ENCODE measurements at places on chromosomes 7 and 10.

- no peak for DNase-seq
Observed at GRCh38 chr7:15159261-15159660, 256.7 kb upstream of the DGKB start.

GRCh38 chr10:36280890-36281499 lies 638.9 kb upstream of the FZD8 start:
- DNase-seq: no peak

GRCh38 chr10:7438196-7438986 lies 27.6 kb upstream of the SFMBT2 start:
- DNase-seq: no peak

- DNase-seq: no peak
Observed at GRCh38 chr7:4042402-4043045, 639.6 kb upstream of the FOXK1 start.

DNA sequence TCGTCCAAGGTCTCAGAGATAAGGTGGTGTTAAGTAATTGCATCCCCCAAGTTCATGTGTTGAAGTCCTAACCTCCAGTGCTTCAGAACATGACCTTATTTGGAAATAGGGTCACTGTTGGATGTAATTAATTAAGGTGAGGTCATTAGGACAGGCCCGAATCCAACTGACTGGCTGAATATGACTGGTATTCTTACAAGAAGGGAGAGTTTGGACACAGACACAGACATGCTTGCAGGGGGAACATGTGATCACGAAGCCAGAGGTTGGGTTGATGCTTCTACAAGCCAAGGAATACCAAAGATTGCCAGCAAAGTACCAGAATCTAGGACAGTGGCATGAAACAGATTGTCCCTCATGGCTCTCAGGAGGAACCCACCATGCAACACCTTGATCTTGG lies 173.5 kb upstream of the LYZL2 start:
- DNase-seq: no peak

GRCh38 chr7:100509231-100509630 lies 25.5 kb downstream of the NYAP1 start:
- DNase-seq: no peak

GRCh38 chr7:144414815-144415214 lies 11.3 kb upstream of the NOBOX start:
- no peak for DNase-seq

- no peak for DNase-seq
Observed at GRCh38 chr7:24229481-24230226, 54.3 kb upstream of the NPY start.

DNA sequence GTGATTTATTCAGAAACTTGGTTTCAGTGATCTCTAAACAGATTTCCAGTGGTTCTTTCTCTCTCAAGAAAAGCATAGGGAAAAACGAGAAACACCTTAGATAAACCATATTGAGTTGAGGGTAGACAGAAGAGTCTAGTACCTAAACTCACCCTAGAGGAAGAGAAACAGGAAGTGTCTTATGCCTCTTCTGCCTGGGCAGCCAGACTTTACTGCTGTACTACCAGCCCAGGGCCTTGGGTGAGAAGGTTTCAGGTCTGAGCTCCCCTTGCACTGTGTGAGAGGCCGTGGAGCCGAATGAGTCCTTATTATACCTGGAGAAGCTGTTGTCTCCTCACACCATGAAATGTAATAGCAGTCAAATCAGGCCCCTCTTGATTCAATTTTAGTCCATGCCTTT lies 18.2 kb downstream of the HIF1AN start:
- no peak for DNase-seq

DNA sequence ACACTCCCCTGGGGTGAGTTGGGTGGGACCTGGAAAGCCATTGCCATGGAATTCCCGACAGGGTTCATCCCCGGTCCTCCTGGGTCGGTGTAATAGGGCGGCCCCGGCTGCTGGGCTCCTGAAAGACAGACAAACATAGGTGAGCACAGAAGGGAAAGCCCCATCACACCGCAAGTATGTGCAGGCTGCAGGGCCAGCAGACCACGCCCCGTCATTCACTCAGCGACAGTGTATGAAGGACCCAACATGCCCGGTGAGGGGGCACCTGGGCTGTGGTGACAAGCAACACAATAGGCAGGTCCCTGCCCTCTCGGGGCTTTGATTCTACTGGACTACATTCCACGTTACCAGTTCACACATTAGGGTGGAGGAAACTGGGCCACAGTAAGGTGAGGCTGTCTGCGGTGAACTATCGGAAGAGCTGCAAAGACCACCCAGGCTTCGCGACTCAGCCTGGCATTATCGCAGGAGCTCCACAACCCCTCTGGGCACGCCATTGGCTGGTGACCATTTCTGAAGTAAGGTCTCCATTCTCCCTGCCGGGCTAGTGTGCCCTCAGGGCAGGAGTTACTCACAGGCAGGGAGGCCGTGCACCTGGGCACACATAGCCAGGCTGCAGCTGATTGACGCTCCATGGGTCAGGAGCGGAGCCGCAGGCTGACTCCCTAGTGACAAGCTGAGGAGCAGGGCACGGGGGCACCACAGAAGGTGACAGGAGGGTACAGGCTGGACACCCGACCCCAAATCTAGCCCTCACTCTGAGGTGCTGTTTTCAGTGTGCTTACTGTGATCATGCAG lies 99.2 kb downstream of the VOPP1 start:
- DNase-seq: no peak

DNA sequence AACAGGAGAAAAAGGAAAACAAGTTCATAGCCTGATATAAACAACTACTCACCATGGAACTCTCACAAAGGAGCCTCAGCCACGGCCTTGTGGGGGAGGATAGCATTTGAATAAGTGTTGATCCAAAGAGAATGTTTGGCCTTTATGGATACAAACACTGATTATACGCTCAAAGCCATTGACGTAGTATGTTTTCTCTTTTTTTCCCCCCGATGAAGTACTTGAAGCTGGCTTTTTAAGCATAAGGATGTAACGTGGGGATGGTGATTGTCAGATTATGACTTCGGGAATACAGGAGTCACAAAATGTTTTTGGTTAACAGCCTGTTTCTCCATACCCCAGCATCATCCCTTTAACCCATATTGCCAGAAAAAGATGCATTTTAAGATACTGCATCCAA lies 39.8 kb downstream of the CELF2 start:
- no peak for DNase-seq

- no peak for DNase-seq
Observed at GRCh38 chr7:72435366-72435765, 23.2 kb upstream of the CALN1 start.

DNA sequence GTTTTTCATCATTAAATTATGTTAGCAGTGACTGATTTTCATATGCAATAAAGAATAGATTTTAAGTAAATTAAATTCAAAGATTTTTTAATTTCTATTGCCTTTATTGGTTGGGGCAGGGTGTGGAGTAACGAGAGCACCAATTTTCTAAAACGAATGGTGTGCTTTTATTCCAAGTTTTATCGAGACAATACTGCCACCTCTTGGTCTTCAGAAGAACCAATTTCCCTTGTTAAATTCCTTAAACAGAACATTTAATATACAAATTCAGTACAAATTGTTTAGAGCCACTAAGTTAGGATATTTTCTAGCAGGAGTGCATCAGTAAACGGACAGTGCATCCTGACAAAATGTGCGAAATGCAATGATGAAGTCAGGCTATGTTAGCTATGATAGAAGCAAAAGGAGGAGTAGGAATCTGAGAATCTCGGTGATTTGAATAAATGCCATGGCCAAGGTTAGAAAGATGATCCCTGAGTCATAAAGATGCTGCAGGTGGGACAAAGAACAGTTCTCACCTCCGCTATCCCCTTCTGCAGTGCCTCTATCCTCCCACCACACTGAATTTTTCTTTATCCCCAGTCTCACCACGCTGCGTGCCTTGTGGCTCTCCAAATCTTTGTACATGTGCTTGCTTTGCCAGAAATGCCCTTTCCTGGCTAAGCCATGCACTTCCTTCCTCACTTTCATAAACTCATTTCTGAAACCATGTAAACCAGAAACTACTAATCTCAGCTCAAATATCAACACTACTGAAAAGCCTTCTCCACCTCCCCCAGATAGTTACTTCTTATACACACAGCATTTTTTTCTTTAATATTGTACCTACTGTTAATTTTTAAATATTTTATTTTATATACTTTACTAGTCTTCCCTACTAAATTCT lies 31.9 kb upstream of the AGBL3 start:
- no peak for DNase-seq

GRCh38 chr10:47024399-47025252 lies 113.4 kb downstream of the PTPN20 start:
- DNase-seq: no peak

GRCh38 chr7:38232502-38233366 lies 40.7 kb downstream of the TARP start:
- no peak for DNase-seq

- DNase-seq: no peak
Observed at GRCh38 chr10:22317076-22317370, 835 bp downstream of the COMMD3 start.

- no peak for DNase-seq
Observed at GRCh38 chr10:663831-664251, 25.6 kb downstream of the DIP2C start.

- DNase-seq: no peak
Observed at GRCh38 chr7:132049462-132050304, 493.3 kb upstream of the PODXL start.

DNA sequence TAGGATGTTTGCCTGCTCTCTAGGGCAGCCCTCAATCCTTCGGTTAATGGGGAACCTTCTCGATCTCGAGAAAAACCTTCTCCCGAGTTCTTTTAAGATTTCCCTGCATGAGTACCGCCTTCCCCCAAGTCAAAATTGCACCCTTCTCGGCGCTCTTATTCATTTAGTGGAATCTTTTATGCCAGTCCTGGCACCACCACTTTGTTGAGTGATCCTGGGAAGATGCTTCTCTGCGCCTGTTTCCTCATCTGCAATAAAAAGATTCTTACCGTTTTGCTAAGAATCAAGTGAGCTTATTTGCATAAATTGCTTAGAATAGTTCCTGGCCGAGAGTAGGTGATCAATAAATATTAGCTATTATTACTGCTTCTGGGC lies 697 bp downstream of the ARPC1A start:
- no peak for DNase-seq

GRCh38 chr10:132872658-132873057 lies 69.7 kb downstream of the CFAP46 start:
- DNase-seq: no peak

DNA sequence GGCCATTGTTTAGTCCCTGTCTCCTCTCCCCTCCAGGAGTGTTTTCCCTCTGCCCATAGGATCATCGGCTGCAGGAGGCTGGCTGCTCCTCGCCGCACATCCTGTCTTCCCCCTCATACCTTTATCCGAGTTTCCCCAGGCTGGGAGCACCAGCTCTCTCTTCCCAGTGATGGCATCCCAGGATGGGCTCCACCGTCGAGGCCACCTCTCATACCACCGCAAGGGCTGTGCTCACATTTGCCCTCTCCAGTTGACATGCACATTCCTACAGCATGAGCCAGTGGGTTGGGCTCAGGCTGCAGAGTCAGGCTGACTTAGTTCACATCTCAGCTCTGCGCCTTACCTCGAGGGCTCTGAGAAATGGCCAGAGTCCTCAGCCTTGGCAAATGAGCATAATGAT lies 12.1 kb downstream of the HKDC1 start:
- DNase-seq: no peak

GRCh38 chr7:25906003-25906402 lies 246.0 kb upstream of the NFE2L3 start:
- DNase-seq: no peak

- DNase-seq: no peak
Observed at GRCh38 chr7:36690514-36691187, 33.6 kb downstream of the AOAH start.

GRCh38 chr7:81641873-81642272 lies 128.0 kb downstream of the HGF start:
- DNase-seq: no peak

DNA sequence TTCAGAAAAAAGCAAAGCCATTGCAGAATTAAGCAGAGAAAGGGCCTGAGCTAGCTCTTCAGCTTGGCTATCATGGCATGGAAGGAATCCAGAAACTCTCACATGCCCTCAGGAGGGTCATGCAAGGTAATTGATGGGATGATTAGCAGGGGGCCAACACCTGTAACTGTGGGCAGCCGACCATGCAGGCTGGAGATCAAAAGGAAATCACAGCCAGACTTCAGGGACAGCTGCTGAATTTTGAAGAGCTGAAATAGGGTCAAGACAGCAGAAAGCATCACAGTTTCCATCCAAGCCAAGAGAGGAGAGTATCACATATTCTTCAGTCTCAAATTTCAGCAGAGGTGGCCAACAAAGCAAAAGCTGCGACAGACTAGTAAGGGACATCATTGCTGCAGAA lies 239.6 kb upstream of the STEAP1 start:
- DNase-seq: no peak

DNA sequence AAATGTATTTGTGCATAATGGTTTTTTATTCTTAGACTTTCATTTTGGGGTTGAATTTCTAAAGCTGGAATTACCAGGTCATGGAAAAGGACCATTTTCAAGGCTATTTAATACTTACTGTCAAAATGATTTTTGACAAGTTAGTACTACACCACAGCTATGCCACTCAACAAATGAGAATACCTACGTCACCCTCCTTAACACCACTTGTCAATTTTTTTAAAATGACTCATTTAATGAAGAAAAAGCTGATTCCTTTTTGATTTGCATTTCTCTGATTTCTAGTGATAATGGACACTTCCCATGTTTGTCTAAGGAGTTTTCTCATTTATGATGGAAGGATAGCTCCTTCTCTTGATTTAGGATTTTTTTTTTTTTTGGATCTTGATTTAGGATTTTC lies 63.3 kb downstream of the VSTM4 start:
- no peak for DNase-seq

GRCh38 chr7:85010306-85010705 lies 176.6 kb downstream of the SEMA3D start:
- DNase-seq: no peak

Measured in omental fat pad (tissue), 4 donors.